Cerebellar nuclear complex (tissue), 1 donor: ENCODE measurements at places on chromosomes 13 and 19.

DNA sequence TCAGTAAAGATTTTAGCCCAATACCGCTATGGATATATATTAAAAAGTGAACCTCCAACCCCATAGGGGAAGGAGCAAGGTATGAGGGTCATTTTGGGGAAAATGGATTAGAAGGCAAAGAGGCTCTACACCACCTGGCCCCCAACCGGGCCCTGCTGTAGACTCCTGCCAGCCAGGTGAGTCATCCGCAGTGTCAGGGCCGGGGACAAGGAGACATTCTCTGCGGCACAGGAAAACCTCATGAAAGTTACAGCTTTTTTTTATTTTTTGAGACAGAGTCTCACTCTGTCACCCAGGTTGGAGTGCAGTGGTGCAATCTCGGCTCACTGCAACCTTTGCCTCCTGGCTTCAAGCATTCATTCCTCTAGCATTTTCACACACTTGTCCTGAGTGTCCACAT lies 32.0 kb downstream of the ZFR2 start:
- DNase-seq, result no peak

DNA sequence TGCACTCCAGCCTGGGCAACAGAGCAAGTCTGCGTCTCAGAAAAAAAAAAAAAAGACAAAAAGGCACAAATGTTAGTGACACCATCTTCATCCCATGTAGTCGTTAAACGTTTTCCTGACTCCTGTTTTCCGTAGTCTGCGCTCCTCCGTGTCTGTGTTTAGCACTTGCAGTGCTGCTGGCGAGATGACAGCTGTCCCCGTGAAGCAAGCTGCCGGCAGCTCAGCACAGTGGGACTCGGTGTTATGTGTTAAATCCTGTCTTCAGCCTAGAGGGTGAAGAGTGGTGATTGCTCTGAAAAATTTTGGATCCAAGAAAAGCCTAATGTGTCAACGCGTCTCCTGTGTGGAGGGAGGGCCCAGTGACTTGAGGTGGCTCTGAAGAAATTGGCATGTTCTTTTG lies 18.4 kb downstream of the UBXN6 start:
- no peak for DNase-seq

- no peak for DNase-seq
Measured at GRCh38 chr19:41500443-41500842, 57.5 kb downstream of the ERICH4 start.

GRCh38 chr13:44396701-44397580 lies 23.3 kb downstream of the SERP2 start:
- no peak for DNase-seq

DNA sequence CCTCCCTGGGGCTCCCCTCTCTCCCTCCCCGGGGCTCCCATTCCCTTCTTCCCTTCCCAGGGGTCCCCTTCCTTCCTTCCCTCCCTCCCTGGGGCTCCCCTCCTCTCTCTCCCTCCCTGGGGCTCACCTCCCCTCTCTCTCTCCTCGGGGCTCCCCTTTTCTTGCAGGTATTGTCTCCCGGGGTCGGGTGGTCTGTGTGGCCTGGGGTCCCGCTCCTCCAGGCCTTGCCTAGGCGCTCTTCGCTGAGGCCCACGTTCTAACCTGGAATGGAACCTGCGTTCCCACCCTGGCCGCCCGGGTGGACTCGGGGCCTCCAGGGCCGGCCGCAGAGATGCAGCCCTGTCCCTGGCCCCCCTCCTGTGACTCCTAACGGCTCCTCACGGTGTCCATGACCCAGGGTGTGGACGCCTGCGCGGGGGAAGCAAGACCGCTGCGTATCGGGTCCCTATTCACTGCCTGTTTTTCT lies 940 bp upstream of the DCUN1D2 start:
- no peak for DNase-seq

DNA sequence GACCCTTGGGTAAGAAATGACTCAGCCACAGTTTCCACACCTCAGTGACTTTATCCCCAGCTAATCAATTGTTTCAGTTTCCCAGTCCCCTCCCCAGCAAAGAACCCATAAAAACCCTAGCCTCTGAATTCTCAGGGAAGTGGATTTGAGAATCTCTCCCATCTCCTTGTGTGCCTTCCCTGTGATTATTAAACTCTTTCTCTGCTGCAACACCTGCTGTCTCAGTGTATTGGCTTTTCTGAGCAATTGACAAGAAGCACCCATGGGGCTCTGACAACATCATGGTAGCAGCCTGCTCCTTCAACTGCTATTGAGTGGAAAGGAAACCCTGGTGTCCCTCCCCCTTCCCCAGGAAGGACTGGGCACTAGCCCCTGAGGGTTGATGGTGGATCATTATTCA lies 73.7 kb downstream of the UQCRFS1 start:
- DNase-seq, result no peak

- DNase-seq, result no peak
Measured at GRCh38 chr13:102018716-102019115, 383.1 kb downstream of the FGF14 start.

DNA sequence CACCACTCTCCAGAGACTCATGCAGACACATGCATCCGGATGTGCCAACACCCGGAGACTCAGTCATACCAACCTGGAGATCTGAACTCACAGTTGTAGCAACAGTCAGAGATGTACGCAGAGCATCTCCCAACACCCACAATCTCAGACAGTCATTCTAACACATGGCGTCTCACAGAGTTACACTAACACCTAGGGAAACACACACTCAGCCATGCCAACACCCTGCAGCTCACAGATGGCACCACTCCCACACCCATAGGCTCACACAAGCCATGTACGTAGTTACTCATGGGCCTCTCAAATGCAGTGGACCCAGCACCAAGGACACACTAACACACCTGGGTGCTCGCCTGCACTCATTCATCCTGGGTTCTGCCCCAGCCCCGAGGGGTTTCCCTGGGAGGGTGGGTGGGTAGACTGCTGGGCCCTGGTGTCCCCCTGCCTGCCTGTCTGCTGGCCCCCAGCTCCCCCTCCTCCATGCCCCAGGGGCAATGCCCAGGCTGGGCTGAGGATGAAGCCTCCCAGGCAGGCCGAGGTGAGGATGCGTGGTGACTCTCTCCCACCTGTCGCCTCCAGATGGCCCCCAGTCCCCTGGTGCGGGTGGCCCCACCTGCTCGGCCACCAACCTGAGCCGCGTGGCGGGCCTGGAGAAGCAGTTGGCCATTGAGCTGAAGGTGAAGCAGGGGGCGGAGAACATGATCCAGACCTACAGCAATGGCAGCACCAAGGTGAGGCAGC lies 10.0 kb downstream of the PKN1 start:
- DNase-seq, result no peak

- no peak for DNase-seq
Measured at GRCh38 chr19:13937479-13938300, 527 bp downstream of the PODNL1 start.

DNA sequence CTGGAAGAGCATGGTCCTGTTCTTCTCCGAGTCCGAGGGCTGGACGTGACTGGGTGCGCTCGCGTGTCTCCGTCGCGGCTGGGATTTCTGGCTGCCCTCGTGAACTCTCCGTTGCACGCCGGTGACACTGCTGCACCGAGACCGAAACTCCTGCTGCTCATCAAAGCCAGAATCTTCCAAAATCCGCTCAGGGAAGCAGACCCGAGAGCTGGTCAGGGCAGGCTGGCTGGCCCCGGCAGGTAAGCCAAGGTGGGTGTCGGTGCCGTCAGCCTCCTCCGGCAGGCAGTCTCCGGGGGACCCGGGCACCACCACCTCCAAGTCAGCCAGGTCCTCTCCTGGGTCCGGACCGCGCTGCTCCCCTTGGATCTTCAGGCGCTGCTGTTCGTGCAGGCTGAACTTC lies 119.9 kb downstream of the TBC1D4 start:
- DNase-seq, result no peak

DNA sequence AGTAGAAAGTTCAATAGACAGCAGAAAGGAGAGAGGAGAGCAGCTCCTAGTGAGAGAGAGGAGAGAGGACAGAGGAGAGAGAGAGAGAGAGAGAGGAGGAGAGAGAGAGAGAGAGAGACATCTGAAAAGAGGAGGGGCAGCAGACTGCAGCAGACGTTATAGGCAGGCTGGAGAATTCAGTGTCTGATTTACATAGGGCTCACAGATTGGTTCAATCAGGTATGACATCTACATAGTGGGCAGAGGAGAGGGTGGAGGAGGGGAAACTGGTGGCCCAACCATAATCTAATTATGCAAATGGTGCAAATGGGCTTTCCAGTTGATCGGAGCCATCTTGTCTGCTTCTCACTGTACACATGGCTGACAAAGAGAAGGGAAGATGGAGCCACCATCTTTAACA lies 221.3 kb upstream of the TRPC4 start:
- no peak for DNase-seq

DNA sequence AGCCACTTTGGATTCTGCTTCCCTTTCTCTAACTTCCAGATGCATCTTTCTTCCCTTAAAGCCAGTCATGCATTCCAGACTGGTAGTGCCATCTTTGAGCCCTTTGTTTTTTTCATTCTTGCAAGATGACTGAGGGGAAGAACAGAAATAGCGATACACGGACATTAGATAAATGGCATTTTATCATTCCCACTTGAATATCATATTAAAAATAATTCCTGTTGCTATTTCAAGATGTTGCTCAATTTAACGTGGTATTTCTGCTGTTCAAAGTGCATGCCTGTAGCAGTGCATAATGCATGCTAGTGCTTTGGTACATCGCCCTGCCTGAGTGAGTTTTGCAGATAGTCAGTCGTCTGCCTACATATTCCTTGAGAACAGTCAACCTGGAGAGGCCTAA lies 140.6 kb upstream of the FRY start:
- DNase-seq, result no peak

GRCh38 chr13:48709213-48709612 lies 55.5 kb downstream of the CYSLTR2 start:
- DNase-seq, result no peak

DNA sequence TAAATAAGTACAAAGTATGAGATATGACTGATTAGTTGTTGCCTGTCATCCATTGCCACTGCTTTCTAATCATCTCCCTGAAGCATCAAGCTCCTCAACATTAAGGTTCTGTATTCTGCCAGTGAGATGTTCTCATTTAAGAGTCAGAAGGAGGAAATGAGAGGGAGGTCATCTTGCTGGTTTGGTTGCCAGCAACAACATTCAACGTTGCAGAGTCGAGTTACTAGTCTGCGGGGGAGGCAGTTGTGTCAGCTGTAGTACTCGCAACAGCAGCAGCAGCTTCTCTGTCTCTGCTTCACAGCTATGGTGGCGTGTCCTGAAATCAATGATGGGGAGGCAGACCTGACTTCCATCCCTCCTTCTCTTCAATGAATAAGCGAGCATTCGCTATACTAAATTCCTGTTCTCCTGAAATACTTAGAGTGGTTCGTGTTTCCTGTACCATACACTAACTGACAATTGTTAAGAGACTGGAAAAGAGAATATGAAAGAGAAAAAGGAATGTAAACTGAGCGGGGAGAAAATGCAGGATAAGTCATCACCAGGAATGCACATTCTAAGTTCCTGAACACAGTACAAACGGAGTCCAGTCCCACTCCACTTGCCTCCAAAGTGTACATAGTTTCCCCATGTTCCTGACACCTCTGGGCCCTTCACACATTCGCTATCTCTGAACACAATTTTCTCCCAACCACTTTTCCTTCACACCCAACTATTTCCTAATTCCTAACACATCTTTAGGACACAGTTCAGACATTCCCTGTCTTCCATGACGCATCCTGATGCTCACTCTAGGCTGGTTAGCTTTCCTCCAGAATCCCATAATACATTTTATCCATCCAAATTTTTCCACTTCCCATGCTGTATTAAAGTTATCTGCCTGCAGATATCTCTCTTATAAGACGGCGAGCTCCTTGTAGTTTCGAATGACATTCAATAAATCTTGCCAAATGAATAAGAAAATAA lies 263.0 kb downstream of the KLF12 start:
- DNase-seq, result no peak

GRCh38 chr19:50333737-50334617 lies 4.8 kb upstream of the KCNC3 start:
- DNase-seq, result no peak

DNA sequence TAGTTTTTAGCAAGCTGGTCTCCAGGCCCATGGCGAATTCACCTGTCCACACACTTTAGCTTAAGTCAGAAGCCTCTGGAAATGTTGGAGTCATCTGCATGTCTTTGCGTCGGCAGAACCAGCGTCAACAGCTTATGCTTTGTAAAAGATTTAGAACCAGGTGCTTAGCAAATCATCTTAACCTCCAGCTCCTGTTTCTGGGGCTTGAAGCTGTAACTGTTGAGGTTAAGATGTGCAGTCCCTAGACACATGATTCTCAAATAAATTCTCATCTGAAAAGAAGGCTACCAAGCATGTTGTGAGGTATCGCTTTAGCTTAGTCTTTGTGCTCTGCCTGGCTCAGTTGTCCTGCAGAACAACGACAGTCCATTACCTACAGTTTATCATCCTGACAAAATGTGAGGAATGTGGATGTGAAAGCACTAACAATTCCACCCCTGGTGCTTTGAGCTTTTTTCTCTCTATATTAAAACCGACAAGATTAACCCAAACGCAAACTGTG lies 4.4 kb downstream of the EFNB2 start:
- DNase-seq, result no peak

DNA sequence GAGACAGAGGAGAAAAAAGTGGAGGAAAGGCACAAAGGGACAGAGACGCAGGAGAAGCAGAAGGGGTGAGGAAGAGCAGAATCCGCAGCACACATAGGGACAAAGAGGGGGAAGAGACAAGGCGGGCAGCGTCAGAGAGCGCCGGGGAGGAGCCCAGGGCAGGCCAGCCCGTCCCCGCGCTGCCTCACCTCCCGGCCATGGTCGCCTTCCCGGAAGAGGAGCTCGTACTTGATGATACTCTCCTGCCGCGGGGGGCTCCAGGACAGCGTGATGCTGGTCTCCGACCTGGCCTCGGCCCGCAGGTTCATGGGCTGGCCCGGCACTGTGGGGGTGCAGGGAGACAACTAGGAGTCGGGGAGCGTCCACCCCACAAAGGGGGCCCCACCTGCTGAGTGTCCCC lies 100.6 kb downstream of the PTPRS start:
- no peak for DNase-seq

DNA sequence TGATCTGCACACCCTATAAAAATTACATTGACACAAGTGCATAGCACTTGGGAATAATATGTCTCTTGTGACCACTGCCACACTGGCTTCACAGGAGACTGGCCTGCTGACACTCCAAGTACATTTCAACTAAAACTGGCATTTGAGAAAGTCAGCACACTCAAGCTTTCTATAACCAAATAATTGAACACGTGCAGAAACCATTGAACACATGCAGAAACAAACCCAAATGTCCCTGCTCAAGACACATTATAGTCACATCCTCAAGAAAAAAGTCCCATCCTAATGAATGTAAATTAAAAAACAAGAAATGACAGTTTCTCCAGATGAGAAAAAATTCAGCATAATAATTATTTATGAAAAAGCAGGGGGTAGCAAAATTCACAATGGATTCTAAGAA lies 1859.1 kb upstream of the PCDH20 start:
- no peak for DNase-seq

DNA sequence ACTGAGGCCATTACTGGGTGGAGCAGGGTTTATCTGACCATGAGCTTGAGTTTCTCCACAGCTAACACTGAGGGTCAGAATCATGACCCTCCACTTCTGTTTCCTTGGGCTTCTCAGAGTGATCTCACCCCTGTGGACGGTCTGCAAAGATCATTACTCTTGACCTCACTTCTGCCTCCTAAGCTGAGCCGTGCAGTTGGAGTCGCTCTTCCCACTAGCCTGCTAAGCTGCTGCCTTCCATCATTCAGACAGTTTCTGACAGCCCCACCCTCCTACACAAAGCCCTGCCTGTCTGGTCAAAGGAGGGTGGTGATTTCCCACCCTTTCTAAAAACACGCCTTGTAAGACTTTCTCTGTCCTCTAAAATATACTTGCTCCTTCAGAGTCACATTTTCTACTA lies 9.3 kb upstream of the FRY start:
- DNase-seq, result no peak

GRCh38 chr13:20503088-20504083 lies 22.3 kb downstream of the CRYL1 start:
- DNase-seq, result no peak
